Mucosa of gallbladder (tissue), 1 donor: ENCODE measurements at places on chromosomes 1 and 21. TPM values are rescaled to one million over a fixed set of nuclear protein-coding genes. Genes with fewer than 3 reads are reported as not detected.

The CD247 gene
- 5.2 TPM for total RNA-seq

The GJB5 gene
- total RNA-seq = 6.2 TPM

The MRAP gene
- not detected for total RNA-seq

The TIAM1 gene
- 15.0 TPM for total RNA-seq

The COL9A2 gene
- 8.3 TPM for total RNA-seq

The DPM3 gene
- 130 TPM for total RNA-seq

The PADI2 gene
- 8.6 TPM for total RNA-seq

The AVPR1B gene
- total RNA-seq = 0.40 TPM

The SPATC1L gene
- 6.9 TPM for total RNA-seq

The KIF14 gene
- 0.43 TPM for total RNA-seq

The S100A7 gene
- not detected for total RNA-seq

The TAS1R1 gene
- total RNA-seq = 0.49 TPM

The LRRC53 gene
- not detected for total RNA-seq

The SHISAL2A gene
- 3.2 TPM for total RNA-seq

The KCNQ4 gene
- 3.5 TPM for total RNA-seq

The KLHDC8A gene
- 2.2 TPM for total RNA-seq

The CHD5 gene
- 0.23 TPM for total RNA-seq

The NUP210L gene
- 0.06 TPM for total RNA-seq

The OBSCN gene
- 25.8 TPM for total RNA-seq

The TESK2 gene
- 6.0 TPM for total RNA-seq

The IL22RA1 gene
- 11.6 TPM for total RNA-seq

The KRTAP10-5 gene
- not detected for total RNA-seq

The SLC30A1 gene
- total RNA-seq = 28.1 TPM

The UMODL1 gene
- not detected for total RNA-seq

The ST6GALNAC5 gene
- total RNA-seq = 65.9 TPM

The SLAMF9 gene
- total RNA-seq = not detected

The FNDC10 gene
- total RNA-seq = 4.6 TPM

The C8A gene
- total RNA-seq = 10.7 TPM

The CC2D1B gene
- total RNA-seq = 47.8 TPM

The NOS1AP gene
- total RNA-seq = 20.7 TPM

The WNT4 gene
- 11.5 TPM for total RNA-seq

The ESRRG gene
- total RNA-seq = 5.4 TPM

The LEPROT gene
- total RNA-seq = 67.6 TPM

The LPAR3 gene
- 1.4 TPM for total RNA-seq

The CFHR3 gene
- total RNA-seq = 0.49 TPM

The ESPN gene
- total RNA-seq = 3.1 TPM

The ANKRD34A gene
- 3.4 TPM for total RNA-seq

The ACKR1 gene
- total RNA-seq = 23.3 TPM

The CENPF gene
- total RNA-seq = 3.5 TPM
